ENCODE measurements at places on chromosomes 1 and 21.

DNA sequence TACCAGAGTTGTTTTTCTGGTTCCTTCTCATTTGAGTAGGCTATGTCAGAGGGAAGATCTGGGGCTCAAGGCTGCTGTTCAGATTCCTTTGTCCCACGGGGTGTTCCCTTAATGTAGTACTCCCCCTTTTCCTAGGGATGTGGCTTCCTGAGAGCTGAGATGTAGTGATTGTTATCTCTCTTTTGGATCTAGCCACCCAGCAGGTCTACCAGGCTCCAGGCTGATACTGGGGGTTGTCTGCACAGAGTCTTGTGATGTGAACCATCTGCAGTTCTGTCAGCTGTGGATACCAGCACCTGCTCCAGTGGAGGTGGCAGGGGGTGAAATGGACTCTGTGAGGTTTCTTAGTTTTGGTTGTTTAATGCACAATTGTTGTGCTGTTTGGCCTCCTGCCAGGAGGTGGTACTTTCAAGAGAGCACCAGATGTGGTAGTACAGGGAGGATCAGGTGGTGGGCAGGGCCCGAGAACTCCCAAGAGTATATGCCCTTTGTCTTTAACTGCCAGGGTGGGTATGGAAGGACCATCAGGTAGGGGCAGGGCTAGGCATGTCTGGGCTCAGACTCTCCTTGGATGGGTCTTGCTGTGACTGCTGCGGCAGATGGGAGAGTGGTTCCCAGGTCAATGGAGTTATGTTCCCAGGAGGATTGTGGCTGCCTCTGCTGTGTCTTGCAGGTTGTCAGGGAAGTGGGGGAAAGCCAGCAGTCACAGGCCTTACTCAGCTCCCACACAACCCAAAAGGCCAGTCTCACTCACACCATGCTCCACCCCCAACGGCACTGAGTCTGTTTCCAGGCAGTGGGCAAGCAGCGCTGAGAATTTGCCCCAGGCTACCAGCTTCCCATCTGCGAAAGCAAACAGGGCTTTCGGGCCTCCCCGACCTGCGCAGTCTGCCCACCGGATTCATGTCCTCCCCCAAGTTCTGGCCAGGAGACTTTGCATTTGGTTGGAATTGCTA lies 64.2 kb downstream of the SERINC2 start:
- no peak for DNase-seq

DNA sequence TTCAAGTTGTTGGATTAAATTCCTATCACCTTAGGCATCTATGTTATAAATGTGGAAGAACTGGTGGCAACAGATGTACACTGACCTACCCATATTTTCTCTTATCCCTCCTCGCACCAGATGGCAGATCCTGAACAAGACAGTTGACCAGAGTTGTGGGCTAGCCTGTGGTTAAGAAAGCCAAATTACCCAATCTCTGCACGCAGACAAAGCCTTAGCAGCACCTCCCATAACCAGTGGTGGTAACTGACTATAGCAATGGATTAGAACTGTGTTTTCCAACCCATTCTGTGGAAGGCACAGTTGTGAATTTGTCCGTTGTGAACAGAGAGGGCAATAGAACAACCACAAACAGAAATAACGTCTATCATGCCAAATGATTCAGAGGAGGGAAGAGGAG lies 20.6 kb downstream of the ABCB10 start:
- peak; percentile 89 for DNase-seq

DNA sequence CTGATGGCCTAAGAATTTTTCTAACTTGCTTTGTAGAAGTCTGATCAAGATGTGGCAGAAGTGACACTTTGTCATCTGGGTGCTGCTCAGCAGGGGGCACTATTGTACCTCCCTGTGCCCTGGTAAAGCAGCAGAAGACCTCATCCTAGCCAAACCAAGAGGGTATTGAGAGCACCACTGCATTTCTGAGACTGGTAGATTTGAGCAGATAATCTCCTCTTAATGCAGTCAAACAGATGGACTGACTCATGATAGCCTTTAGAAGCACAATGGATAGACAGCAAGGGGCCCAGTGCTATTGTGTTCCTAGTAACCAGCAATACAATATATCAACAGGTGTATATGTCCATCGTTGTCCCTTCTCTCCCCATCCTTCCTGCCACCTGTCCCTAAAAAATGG lies 5.7 kb downstream of the TPM3 start:
- peak; percentile 94 for DNase-seq

DNA sequence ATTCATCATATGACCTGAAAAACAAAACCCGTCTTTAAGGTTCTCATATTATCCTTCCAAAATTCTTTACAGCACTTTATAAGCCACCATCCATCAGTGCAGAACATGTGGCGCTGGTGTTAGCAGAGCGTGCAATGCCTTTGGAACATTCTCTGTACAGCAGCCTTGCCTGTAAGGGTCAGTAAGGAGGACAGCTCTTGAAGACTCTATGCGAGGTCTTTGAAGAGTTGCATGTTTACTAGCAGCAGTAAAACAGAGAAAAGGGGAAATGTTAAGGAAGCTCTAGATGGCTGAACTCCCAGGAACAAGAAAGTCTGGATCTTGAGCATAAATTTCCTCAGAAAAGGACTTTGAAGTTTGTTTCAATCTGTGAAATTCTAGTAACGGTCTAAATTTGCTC lies 365.6 kb downstream of the DUSP10 start:
- DNase-seq = no peak

GRCh38 chr1:224375059-224375458 lies 18.4 kb downstream of the CNIH4 start:
- no peak for DNase-seq

DNA sequence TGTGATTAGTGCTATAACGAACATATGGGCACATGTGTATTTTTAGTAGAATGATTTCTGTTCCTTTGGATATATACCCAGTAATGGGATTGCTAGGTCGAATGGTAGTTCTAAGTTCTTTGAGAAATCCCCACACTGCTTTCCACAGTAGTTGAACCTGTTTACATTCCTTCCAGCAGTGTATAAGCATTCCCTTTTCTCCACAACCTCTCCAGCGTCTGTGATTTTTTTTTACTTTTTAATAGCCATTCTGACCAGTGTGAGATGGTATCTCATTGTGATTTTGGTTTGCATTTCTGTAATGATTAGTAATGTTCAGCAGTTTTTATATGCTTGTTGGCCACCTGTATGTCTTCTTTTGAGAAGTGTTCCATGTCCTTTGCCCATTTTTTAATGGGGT lies 81.8 kb upstream of the SLC44A3 start:
- DNase-seq = no peak

DNA sequence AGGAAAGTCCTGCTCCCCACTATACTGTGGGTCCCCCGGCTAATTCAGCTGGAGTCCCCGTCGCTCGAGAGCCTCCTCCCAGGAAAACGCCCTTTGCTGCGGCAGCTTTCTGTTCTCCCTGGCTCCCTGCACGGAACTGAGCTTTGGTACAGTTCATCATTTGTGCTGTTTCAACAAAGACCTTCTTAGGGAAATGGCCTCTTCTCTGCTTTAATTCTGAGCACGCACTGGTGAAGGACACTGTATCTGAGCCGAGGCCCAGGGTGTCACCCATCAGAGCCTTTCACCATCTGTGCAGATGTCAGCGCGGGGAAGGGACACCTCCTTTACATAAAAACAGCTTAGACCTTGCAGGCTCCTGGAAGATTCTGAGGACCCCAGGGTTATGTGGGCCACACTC lies 13.5 kb upstream of the PEX10 start:
- no peak for DNase-seq

DNA sequence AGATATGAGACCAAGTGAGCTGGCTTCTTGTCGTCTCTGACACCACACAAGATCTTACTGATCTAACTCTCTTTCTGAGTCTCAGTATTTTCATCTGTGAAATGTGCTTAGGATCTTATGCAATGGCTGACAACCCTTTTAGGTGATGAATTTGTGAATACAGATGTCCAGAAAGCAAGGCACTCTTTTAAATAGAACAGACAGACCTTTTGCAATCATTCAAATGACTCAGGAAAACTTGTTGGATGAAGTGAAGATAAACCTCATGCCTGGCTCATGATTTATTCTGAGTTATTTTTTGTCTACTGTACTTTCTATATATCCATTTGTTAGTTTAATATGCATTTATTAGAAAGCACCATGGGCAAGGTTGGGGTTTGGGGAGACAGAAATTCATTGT lies 411.3 kb downstream of the PTPRU start:
- DNase-seq = no peak

DNA sequence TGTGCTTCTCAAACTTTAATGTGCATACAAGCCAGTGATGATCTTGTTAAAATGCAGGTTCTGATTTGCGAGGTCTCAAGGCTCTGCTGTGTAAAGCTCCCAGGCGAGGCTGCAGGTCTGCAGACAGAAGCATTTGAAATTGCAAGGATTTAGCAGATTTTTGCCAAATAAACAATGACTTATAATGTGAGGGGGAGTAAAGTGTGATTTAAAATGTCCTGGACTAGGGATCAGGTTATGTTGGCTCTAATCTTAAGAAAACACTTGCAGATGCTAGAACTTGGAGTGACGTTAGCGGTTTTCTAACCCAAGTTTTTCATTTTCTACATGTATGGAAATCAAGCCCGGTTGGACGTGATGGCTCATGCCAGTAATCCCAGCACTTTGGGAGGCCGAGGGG lies 16.2 kb upstream of the ACTN2 start:
- DNase-seq = no peak

GRCh38 chr1:218430822-218431221 lies 85.7 kb downstream of the TGFB2 start:
- no peak for DNase-seq

GRCh38 chr1:86987446-86987845 lies 73.0 kb downstream of the HS2ST1 start:
- no peak for DNase-seq

- DNase-seq = no peak
These were observed at the start of gene NPPA for GRCh38 chr1:11847667-11848372. Gene NPPA (minus strand): TSS chr1:11847783. CDS start chr1:11847684, 99 bp downstream.

GRCh38 chr1:172906778-172907592 lies 143.8 kb downstream of the TNFSF18 start:
- peak; percentile 91 for DNase-seq

DNA sequence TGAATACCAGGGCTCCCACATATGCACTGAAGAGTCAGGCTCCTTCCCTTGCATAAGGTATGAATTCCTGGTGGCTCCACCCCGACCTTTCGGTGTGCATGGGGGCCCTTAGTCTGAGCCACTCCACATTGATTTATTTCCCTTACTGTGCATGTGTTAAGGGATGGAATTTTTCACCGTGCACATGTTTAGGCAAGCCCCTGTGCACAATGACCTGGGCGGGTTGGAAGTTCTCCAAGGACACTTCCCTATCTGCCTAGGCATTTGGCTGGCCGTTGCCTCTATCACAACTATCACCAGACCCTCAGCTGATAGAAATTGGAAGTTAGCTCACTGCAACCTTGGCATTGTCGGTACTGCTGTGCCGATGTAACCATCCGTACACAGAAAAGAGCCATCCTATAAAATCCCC lies 9.7 kb downstream of the S100A6 start:
- DNase-seq = peak; percentile 75

DNA sequence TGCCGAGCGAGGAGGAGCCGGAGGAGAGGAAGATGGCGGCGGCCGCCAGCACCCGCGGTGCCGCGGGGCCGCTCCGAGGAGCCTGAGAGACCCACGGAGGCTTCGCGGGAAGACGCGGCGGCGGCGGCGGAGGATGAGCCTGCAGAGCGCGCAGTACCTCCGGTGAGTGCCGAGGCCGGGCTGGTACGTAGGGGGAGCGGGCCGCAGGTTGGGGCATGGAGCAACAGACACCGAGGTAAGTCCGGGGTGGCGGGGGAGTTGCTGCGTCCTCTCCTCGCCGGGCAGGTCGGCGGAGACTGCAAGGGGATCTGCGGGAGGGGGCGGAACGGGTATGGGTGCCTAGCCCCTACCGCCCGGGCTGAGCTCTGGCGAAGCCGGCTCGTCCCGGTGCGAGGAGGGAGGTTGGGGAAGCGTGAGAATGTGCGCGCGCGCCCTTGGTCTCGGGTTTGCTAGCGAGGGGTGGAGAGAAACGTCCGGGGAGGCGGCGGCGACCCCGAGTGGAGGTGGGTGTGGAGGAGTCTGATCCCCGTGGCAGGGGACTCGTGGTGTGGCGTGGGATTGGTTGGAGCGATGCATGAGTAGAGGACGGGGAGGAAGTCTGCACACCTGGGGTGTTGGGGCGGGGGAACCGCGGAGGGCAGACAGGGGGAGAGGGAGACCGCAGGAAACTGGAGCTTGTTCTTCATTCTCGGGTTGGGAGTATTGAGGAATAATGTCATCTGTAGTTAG lies at the start of gene SMG7:
Gene SMG7 (plus strand): TSS at position 12 of the 729 bp plus-strand sequence. CDS start 122 bp downstream, at position 134.
- peak; percentile 77 for DNase-seq

DNA sequence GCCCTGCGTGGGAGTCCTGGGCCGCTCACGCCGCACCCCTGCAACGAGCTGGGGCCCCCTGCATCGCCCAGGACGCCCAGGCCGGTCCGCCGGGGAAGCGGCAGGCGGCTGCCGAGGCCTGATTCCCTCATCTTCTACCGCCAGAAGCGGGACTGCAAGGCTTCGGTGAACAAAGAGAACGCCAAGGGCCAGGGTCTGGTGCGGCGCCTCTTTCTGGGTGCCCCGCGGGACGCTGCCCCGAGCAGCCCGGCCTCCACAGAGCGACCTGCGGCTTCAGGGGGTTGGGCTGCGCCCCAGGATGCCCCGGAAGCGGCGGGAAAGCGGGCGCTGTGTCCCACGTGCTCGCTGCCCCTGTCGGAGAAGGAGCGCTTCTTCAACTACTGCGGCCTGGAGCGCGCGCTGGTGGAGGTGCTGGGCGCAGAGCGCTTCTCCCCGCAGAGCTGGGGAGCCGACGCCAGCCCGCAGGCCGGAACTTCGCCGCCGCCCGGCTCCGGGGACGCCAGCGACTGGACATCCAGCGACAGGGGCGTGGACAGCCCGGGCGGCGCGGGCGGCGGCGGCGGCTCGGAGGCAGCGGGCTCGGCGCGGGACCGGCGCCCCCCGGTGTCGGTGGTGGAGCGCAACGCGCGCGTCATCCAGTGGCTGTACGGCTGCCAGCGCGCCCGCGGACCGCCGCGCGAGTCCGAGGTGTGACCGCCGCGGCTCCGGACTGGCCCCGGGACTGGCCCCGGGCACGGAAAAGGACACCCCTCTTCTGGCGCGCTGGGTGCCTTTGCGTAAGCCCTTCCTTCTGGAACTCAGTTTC lies 2.7 kb downstream of the FAM110D start:
- peak; percentile 39 for DNase-seq

DNA sequence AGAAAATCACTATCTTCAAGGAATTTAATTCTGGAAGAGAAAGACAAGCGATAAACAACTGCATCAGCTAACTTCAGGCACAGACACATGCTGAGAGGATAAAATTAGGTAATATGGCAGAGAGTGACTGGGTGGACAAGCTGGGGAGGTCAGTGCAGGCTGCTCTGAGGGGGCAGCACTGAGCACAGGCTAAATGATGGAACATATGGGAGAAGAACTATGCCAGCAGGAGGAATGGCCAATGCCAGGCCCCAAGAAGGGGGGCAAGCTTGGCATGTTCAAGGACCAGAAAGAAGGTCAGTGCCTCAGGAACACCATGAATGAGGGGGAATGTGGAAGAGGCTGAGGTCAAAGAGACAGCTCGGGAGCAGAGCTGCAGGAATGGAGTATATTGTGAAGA lies 190.7 kb upstream of the MAP1LC3C start:
- peak; percentile 16 for DNase-seq

DNA sequence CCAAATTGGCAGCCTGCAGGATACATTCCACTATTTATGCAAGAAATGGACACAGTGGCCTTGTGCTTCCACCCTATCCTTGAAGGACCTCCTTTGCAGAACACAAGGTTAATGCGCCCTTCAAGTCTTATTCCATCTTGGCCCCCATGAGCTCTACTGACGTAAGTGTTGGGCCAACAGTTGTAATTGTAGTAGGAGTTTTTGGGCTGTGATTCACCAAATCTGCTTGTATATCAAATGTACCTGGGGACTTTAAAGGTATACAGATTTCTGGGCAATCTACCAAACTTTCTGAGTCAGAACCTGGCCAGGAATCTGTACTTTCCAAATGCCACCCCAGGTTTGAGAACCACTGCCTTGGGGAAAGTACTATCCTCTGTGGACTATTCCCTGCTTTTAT lies 100.9 kb upstream of the MARK1 start:
- DNase-seq = no peak

Data from OCI-M1 (cell line).